AG09309 (cell line): ENCODE measurements at places on chromosomes 12 and 14.

DNA sequence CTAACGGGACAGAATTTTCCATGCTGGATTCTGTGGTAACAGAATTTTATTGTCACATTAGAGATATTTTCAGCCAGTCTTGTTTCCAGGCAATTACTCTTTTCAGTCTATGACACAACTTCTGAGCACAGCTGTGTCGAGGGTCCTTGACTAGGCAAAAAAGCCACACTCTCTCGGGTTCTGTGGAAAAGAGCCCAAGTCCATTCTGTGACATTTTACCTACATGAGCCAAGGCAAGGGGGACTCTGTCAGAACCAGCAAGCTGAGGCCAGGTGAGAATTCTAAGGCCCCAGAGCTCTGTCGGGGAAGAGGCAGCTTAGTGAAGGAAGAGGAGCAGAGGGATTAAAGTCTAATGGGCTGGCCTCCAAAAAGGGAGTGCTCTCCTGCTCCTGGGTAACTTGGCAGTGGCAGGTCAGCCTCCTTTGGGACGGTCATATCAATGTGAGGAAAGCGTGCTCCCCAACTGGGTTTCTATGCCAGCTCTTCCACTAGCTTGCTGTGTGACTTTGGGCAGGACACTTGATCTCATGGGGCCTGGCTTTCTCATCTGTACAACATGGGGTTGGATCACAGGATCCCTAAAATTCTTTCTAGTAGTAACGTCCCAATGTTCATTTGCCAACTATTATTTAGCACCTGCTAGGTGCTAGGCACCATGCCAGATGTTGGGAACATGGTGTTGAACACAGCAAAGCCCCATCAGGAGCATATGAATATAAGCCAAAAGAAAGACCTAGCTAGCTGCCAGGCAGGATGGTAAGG is 16.0 kb upstream of the RIC8B start:
- no peak for DNase-seq

DNA sequence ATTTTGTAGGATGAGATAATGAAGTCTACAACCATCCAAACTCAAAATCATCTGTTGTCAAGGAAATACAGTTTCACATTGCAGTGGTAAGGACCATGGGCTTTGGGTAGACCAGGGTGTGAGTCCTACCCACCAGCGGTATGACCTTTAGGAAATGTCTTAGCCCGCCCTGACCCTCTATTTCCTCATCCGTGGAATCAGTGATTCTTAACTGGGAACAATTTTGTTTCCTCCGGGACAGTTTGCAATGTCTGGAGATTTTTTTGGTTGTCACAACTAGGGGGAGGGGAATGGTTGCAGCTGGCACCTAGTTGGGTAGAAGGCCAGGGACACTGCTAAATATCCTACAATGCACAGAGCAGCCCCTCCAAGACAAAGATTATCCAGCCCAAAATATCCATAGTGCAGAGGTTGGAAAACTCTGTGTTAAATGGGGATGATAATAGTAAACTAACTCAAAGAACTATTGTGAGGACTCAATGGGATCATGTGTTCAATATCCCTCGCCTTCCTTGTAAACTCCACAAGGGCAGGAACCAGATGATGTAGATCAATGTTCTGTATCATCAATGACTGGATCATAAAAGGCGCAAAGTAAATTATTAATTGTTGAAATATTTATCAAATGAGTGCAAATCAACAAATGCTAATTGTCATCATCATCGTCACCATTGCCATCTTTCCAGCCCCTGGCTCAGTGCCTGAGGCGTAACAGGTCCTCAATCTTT is 15.7 kb upstream of the IFT81 start:
- no peak for DNase-seq

GRCh38 chr12:42129595-42130204 is 15.0 kb downstream of the GXYLT1 start:
- no peak for DNase-seq

GRCh38 chr14:26765768-26766520 is 168.1 kb upstream of the NOVA1 start:
- no peak for DNase-seq

DNA sequence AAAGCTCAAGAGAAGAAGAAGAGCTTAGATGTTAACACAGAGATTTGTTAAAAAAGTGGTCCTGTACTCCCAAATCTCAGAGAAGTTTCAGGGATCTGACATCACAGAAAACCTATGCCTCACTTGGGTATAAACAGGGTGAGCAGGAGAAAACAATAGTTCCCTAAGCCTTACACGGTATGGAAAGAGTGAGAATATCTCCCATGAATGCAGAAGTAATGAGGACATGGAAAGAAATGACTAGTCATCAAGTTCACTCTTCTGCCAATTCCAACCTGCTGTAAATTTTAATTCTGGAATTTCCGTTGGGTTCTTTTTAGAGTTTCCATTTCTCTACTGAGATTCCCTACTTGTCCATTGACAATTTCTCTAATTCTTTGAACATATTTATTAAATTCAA is 6.2 kb upstream of the PTGER2 start:
- DNase-seq, result no peak

DNA sequence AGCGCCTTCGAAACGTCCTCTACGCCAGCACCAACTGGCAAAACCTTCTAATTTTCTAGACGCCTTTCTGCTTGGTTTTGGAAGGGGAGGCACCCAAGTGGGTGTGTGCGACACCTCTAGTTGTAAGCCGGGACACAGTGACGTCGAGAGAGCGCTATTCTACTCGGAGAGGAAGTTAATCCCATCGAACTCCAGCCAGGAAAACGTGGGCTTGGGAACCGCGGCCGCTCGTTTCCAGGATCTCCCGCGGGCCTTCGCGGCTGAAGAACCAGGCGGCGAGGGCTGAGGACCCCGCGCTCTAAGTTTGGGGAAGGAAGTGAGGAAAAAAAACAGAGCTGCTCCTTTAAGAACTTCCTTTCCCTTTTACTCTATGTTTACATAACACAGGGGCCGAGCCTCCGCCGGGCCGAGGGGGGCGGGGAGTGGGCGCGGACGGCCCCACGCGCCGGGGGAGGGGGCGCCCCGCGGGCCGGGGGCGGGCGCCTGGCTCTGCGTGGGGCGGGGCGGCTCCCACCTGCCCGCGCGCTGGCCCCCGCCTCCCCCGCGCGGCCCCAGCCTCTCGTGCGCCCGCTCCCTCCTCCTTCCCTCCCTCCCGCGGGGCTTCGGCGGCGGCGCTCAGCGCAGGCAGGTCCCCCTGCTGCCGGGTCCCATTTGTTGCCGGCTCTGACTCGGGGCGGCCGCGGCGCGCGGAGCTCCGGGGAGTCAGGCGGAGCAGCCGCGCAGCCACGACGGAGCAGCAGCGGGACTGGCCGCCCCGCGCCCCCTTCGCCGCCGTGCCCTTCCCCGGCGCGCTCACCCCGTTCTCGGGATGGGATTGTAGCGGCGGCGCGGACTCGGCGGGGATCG is at the start of gene PELI2:
Gene PELI2 (plus strand): TSS at position 647 of the 846 bp plus-strand sequence. CDS start 250 bp downstream, outside the sequence.
- DNase-seq, result no peak

GRCh38 chr14:27391331-27391730 is 793.5 kb upstream of the NOVA1 start:
- no peak for DNase-seq

GRCh38 chr12:120261951-120262851 is 3.3 kb downstream of the PXN start:
- no peak for DNase-seq

DNA sequence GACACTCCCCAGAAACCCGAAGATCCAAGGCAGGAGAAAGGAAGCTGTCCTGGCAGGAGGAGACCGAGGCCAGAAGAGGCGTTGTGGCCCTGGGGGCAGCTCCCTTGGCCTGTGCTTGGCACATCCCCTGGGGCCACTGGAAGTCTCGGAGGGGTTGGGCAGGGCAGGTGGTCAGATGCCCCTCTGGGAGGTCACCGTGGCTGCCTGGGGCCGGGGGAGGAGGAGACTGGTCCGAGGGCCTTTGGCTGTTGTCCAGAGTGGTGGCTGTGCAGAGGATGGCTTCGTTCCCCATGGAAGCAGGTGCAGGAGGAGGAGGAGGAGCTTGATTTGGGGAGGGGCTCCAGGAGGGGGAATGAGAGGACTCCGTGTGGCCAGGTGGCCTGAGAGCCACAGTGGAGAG is 3.3 kb upstream of the NUDT14 start:
- DNase-seq, result no peak

- no peak for DNase-seq
Observed at GRCh38 chr12:94909663-94910062, 93.8 kb downstream of the NDUFA12 start.

GRCh38 chr12:130203151-130203550 is 40.9 kb downstream of the FZD10 start:
- DNase-seq, result no peak

DNA sequence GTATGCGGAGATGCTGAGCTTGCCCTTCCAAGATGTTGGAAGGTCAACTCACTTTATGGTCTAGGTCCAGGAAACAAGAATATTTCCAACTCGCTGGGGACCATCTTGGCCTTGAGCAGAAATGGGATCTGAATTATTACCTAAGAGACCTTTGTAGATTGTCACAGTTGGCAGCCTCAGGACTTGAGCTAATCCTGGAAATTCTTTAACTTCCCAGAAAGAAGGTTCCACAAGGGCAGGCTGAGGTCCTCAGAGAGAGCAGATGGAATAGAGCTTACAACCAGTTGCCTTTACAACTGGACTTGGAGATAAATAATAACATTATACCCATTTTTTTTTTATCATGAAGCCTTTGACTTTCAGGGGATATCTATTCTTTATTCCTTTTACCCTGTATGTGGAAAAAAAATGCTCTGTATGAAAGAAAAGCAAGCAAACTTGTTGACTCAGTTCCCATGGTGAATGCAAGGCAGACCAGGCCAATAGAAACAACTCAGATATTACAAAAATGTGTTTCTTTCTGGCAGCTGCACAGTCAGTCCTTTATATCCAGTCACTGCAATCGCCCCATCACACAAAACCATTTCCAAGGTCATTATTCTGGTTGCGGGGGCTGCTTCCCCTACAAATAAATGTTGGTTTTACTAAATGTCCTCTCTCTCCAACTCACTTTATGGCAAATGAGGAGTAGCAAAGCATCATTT is 401.4 kb downstream of the ZFP36L1 start:
- no peak for DNase-seq

- DNase-seq, result no peak
Observed at GRCh38 chr14:89474464-89474863, 57.4 kb upstream of the FOXN3 start.

GRCh38 chr14:76997257-76997970 is 31.1 kb downstream of the IRF2BPL start:
- no peak for DNase-seq

DNA sequence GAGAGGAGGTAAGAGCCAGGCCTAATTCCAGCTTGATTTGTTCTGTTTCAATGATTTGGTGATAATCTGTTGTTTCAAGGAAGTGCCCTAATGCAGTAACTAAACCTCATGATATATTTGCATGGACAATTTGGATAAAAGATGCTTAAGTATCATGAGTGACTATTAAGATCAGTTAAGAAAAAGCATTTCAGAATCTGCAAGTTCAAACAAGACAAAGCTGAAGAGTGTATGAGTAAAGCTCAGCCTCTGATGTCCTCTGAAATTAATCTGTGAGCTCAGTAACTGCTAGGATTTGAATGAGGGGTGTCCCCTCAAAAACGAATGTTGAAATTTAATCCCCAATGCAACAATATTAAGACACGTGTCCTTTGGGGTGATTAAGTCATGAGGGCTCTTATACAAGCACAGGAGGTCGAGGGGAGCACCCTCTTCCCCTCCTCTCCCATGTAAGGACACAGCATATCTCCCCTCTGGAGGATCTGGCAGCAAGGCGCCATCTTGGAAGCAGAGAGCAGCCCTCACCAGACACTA is 949.2 kb downstream of the GALC start:
- no peak for DNase-seq

- no peak for DNase-seq
Observed at GRCh38 chr12:50626026-50626425, 121.2 kb downstream of the DIP2B start.

- no peak for DNase-seq
Observed at GRCh38 chr14:99099051-99099787, 172.8 kb downstream of the BCL11B start.

DNA sequence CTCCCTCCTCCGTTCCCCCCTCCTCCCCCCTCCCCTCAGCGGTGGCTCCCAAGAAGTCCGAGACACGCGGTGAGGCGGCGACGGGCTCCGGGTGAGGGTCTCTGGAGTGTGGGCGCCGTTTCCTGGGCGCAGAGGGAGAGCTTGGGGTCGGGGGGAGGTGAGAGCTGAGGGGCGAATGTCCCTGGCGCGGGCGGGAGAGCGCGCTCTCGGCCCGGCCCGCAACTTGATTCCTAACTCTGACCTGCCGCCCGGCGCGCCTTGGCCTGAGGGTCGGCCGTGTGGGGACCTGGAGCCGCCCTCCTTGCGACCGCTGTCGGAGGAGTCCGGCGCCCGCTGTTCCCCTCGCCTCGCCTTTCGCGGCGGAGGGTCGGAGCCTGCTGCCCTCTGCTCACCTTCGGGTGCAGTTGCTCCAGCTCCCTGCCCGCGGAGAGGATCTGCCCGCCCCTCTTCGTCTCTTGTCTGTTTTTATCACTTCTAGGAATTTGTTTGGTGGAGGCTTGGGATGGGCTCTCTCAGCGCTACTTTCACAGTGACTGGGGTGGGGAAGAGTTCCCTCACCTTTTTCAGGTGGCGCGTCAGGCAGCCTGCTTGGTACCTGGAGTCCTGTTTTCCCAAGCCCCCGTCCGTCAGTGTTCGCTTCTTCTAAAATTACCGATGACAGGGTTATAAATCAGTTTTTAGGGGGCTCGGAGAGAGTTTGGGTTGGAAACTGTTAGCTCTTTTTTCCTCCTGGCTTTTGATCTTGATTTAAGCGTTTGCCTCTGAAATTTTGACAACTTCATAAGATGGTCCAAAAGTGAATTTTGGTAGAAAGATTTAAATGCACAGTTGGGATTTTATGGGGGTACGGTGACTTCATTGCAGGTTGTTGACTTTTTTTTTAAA is 495 bp downstream of the ADIPOR2 start:
- no peak for DNase-seq

- no peak for DNase-seq
Observed at GRCh38 chr14:89178800-89179535, 238.1 kb downstream of the FOXN3 start.

GRCh38 chr14:105529319-105529568 is 2.9 kb downstream of the TMEM121 start:
- DNase-seq, result no peak

DNA sequence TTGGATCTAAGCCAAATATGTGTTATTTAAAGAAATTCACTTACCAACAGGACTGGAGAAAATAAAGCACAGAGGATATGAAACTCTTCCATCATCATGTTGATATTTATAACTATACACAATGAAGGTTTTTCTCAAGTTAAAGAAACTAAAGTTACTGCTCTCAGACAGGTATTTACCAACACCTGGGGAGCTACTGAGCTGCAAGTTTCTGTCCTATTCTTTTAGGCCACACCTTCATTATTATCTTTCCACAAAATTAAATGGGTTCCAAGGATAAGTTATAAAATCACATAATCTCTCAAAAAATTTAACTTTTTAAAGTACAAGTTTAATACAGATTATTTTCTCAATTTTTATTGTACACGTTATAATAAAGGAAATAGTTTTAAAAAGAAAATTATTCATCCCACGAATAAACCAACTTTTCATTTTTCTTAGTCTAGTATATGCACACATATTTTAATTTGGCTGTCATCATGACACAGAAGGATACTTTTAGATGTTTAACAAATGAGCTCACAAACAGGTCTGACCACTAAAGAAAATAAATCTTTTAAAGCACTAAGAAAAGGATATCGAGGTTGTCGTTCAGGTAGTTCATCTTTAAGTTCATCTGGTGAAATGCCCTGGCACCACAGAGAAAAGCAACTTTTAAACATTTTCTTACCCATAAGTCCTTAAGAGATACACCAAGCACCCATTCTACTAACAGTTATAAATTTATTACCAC is 7.8 kb downstream of the GMFB start:
- DNase-seq, result no peak
